ENCODE measurements at places on chromosomes 2 and 18. TPM values are rescaled to one million over a fixed set of nuclear protein-coding genes. Genes with fewer than 3 reads are reported as not detected.

The ABCG5 gene
- not detected for total RNA-seq

The MYO1B gene
- 0.79 TPM for total RNA-seq

GRCh38 chr2:10774394-10774793, 38.2 kb downstream of the PDIA6 start:
- DNase-seq: no peak

DNA sequence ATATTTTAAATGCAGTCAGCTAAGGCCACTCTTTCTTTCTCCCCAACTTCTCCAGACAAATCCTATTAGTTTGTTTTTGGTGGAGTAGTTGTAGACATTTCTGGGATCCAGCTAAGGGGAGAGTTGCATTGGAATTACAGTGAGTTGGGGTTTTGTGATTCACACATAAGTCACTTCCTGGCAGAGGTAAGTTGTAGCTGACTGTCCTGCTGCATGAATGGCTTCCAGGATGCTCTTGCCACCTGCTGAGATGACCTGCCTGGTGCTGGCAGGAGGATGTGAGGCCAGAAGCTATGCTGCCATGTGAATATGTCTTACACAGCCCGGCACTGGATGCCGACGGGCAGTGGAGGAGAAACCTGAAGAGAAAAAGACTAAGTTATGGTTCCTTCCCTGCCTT, 243.7 kb downstream of the TDRD15 start:
- DNase-seq: no peak

DNA sequence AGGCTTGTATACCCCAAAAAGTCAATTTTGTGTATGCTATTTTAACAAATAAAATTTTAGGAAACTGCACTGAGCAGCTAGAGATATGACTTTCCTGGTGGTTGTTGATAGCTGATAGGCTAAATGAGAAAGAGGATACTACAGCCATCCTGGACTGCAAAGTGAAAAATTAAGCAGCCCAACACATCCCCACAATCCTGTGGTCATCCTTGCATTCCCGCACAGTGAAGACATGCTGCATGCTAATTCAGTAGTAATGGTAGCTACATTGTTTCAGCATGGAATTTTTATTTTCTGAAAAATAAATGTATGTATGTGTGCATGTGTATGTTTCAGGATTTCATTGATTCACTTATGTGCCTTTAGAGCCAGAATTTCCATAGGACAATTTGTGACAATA, 124.2 kb upstream of the CCDC68 start:
- no peak for DNase-seq

DNA sequence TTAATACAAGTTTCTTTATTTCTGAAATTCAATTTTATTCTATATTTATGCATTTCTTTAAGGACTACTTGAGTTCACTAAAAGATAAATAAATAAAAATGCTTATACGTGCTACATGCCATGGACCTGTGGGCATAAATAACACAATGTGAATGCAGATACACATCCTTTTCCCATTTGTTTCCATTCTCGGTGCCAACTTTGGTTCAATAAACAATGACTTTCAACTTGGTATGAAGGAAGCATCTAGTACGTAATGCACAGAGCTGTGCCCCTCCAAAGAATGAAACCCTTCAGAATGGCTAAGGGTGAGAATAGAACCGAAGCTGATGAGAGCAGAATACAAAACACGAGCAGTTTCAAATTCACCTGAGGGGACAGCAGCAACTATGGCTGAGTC, 409.3 kb downstream of the MTX2 start:
- no peak for DNase-seq

DNA sequence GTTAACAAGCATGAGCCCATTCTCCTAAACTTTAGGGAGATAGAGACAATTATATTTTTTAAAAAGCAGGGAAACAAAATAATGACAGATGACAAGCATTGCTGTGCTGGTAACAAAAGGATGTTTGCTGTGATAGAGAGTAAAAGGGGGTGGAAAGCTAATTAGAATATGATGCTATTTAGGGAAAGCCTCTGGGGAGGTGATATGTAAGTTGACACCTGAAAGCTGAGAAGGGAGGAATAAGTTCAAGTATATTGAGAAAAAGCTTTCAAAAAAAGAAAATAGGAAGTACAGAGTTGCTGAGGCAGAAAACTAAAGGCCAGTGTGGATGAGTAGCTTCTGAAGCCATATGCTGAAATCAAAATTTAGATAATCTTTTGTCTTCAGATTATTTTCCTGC, 565.2 kb upstream of the NRXN1 start:
- no peak for DNase-seq

- no peak for DNase-seq
These were observed 12.6 kb downstream of the NOP58 start for GRCh38 chr2:202278036-202278760.

The ARMC9 gene
- 1.6 TPM for total RNA-seq

DNA sequence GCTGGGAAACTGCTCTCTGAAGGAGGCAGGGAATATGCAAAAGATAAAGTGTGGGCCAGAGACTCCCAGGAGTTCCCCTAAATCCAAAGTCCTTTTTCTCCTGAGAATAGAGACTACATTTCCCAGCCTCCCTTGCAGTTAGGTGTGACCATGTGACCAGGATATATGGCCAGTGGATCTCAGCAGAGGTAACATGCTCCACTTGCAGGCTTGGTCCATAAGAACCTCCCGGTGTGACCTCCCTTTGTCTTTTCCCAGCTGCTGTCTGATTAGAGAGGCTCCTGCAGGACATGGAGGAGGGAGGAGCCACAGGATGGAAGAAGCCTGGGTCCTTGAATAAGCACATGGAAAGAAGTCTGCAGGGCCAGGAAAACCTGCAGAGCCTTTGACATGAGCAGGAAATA, 76.2 kb downstream of the TGFA start:
- DNase-seq: no peak

- DNase-seq: no peak
These were observed 143.0 kb downstream of the ARL6IP6 start for GRCh38 chr2:152861349-152861942.

- DNase-seq: no peak
These were observed 139.6 kb upstream of the RGPD4 start for GRCh38 chr2:107687073-107687472.

DNA sequence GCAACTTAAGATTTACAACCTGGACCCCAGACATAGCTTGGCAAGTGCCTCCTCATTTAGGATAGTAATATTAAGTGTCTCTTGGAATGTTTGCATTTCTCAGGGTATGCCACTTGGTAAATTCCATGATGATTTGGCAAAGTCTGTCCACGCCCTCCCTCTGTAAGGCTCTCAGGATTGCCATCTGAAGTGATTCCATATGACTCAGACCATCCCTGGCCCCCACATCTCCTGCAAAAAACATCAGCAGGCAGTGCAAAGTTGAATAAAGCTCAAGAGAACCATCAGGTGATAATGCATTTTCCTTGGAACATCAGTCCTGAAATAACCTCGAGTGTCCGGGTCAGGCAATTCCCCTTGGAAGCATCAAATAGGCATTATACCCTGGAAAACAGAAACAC, 27.1 kb upstream of the PIEZO2 start:
- DNase-seq: no peak

The RAD51AP2 gene
- total RNA-seq: not detected

DNA sequence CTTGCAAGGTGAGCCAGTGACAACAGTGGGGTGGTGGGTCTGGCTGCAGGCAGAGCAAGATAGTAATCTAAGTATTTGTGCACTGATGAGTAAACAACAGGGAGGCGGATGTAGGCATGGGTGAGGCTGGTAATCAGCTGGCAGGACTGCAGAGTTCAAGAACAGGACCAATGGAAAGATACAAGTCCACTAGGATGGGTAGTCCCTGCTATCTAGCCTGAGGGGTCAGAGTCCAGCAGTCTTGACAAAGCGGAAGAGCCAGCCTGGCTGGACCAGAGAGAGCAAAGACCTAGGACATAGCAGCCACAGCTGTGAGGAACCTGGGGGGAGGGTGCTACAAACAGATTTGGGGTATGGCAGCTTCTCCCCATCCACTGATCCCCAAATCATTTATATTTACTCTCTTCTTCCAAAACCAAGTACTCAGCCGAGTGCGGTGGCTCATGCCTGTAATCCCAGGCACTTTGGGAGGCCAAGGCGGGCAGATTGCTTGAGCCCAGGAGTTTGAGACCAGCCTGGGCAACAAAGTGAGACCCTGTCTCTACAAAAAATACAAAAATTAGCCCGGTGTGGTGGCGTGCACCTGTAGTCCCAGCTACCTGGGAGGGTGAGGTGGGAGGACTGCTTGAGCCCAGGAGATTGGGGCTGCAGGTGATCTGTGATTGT, 25.9 kb downstream of the VIL1 start:
- DNase-seq: no peak

DNA sequence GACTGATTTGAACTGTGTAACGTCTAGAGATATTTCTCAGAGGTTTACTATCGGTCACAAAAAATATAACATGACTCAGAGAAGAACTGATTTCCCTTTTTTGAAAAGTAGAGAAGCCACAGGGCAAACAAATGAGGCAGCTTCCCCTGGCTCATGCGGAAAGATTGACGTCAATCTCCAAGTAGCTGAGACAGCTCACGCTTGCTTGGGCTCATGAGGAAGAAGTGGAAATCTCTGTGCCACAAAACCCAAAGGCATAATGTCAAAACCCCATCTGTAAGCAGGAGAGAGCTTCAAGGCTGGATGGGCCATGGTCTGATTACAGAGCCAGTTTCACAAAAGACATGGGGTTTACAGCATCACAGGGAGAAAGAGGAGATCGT, 188.1 kb downstream of the ARL4C start:
- DNase-seq: peak; percentile 55

- DNase-seq: no peak
These were observed 168.3 kb downstream of the SMAD7 start for GRCh38 chr18:48782381-48782861.
